ENCODE measurements at places on chromosomes 12 and 14.

- no peak for DNase-seq
Observed at GRCh38 chr12:47725091-47725772, at the start of gene ENDOU. Gene ENDOU (minus strand): TSS chr12:47725490. CDS start chr12:47725413, 77 bp downstream.

- no peak for DNase-seq
Observed at GRCh38 chr14:24116128-24116814, 1.5 kb upstream of the NRL start.

DNA sequence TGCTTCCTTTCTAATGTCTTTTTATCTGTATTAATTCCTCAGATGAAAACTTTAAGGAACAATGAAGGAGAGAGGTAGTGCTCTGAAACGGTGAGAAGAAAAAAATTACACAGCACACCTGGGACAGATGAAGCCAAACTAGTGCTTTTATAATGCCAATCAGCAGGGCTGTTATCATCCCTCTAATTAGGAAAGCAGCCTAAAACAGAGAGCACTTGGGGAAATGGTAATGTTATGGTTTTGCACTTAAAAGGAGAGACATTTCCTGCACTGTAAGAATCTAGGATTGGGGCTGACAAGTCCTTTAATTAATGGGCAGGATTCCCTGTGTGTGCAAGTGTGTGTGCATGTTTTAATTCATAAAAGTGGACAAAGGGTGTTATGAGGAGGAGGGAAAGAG, 4.8 kb upstream of the LMO3 start:
- no peak for DNase-seq

GRCh38 chr12:106078358-106079010, 60.3 kb downstream of the NUAK1 start:
- DNase-seq: no peak

DNA sequence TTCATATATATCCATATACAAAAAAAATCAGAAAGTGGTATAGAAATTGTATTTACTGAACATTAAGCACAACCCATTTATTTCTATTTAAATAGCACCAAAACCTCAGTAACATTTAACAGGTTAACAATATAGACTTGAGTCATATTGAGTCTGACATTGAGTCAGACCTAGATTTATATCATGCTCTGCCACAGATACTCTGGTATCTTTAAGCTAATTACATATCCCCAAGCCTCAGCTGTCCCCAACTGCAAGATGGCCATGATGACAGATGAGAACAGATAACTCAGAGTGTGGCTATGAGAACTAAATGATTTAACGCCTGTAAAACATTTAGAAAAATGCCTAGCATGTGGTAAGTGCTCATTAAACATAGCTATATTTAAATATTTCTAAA, 40.3 kb downstream of the IFNG start:
- no peak for DNase-seq

DNA sequence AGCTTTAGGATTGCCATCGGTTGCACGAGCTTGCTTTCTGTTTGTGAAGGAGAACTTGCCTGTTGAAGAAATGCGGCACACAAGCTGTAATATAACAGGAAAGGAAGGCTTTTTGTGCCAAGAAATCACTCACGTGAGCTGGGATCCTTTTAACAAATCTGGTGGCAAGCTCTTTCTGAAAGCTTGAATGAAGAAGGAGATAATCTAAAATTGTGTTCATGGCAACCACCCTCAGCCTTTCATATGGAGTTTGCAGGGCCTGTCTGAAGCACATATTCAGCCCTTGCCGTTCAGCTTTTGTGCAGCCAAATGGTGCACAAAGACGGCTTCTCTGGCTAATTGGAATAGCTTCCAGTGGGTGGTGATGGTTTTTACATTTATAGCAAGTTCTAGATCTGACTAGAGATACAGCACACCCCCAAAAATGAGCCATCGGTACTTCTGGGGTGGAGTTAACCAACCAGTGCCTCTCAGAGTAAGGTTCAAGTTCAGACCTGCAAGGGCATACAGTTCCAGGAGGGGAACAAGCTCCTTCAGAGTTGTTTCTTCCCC, 107.4 kb downstream of the AEBP2 start:
- DNase-seq: no peak

- no peak for DNase-seq
Observed at GRCh38 chr12:25308756-25309155, 58.0 kb upstream of the KRAS start.

GRCh38 chr14:104301731-104302460, 163.5 kb downstream of the KIF26A start:
- no peak for DNase-seq

GRCh38 chr14:50533806-50534205, 1.4 kb upstream of the MAP4K5 start:
- no peak for DNase-seq

GRCh38 chr14:68722968-68723566, 69.8 kb downstream of the ZFP36L1 start:
- DNase-seq: no peak

DNA sequence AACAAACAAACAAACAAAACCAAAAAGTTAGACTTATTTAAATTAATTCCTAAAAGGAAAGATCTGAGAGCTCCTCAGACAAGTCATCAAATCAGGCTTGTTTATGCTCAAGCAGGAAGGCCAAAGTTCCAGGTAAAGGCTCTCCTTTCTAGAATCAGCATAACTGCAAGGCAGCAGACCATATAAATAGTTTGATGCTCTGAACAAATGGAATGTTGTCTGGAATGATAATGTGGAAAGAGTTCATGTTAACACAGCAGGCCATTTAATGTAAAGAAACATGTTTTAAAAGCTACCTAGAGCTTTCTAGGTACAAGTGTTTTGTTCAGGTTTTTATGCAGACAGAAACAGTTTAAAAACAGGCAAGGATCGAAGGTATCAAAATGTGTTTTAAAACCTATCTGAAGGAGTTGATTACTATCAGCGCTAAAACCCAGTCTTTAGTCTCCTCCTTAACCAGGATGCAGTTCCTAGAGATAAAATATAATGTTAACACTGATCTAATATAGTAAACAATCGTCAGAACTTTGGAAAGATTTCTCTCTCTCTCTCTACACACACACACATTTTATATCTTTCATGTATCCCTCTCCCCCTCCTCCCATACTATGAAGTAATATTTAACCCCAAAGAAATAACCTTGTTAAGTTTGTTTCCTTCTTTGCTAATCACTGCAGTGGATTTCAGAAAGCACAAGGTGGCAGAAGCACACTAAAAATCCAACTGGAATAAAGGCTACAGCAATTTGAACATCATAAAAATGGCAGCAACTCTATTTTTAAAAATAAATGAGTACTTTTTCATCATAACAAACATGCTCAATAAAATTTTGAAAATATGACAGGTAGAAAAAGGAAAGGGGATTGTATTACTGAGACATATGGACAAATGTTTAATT, 135.5 kb downstream of the PAWR start:
- peak; percentile 62 for DNase-seq

DNA sequence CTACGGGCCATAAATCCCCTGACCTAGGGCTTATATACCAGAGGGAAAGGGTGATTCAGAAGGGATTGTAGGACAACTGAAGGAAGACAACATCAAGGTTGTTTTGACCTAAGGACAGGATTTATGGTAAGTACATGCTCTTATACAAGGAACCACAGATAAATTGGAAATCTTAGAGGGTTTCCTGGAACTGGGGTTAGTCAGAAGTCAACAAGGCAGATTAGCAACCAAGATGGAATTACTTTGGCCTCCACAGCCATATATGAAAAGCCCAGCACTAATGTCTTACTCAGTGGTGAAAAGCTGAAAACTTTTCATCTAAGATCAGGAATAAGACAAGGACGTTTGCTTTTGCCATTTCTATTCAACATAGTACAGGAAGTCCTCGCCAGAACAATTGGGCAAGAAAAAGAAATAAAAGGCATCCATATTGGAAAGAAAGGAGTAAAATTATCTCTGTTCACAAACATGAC, 5.4 kb downstream of the TMBIM4 start:
- peak; percentile 25 for DNase-seq

DNA sequence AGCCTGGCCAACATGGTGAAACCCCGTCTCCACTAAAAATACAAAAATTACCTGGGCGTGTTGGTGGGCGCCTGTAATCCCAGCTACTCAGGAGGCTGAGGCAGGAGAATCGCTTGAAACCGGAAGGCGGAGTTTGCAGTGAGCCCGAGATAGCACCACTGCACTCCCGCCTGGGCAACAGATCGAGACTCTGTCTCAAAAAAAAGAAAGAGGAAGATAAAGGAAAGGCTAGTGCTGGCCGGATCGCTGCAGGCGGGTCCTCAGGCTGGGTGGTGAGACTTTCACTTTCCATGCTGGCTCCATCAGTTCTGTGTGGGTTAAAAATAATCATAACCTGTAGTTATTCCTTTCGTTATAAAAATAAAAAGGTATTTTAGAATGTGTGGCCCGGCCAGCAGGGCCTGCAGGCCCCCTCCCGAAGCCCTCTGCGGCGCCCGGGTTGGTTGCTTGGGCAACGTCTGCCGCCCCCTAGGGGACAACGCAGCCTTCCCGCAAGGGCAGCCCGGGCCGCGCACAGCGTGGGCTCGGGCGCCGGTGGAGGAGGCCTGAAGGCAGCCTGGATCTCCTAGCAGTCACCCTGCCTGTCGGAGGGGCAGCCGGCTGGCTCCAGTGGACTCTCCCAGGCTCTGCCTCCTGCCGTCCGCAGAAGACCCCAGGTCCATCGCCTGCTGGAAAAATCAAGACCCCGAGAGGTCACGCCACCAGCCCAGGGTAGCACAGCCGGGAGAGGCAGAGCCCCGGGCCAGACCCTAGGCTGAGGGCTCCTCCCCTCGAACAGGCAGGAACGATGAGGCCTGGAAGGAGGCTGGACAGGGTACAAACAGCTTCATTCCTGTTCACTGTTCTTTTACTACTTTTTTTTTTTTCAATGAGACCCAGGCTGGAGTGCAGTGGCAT, 5.0 kb upstream of the SLC25A47 start:
- peak; percentile 83 for DNase-seq

Data from hematopoietic multipotent progenitor cell treated with erythropoietin and hydrocortisone succinate and interleukin-3 and kit ligand, for 6 days (in vitro differentiated cells).